T-helper 22 cell (primary cell): ENCODE measurements at places on chromosomes 6 and 20.

GRCh38 chr20:49851231-49851705, 38.6 kb downstream of the SLC9A8 start:
- DNase-seq: no peak

DNA sequence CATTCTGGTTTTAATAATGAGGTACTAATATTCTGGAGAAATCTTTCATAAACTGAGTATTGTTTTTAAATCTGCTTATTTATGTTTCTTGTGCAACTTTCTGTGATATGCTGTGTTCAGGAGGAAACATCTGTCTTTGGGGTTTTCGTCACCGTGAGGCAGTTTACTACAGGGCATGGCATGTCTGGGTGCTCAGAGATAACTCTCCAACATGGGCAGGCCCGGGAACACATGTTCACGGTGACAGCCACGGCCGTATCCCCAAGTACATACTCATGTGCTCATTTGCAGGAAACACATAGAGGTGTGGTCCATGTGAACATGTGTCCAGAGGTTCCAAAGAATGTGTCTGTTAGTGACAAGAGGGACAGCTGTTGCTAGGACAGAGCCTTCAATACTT, 62.1 kb upstream of the CNKSR3 start:
- no peak for DNase-seq

DNA sequence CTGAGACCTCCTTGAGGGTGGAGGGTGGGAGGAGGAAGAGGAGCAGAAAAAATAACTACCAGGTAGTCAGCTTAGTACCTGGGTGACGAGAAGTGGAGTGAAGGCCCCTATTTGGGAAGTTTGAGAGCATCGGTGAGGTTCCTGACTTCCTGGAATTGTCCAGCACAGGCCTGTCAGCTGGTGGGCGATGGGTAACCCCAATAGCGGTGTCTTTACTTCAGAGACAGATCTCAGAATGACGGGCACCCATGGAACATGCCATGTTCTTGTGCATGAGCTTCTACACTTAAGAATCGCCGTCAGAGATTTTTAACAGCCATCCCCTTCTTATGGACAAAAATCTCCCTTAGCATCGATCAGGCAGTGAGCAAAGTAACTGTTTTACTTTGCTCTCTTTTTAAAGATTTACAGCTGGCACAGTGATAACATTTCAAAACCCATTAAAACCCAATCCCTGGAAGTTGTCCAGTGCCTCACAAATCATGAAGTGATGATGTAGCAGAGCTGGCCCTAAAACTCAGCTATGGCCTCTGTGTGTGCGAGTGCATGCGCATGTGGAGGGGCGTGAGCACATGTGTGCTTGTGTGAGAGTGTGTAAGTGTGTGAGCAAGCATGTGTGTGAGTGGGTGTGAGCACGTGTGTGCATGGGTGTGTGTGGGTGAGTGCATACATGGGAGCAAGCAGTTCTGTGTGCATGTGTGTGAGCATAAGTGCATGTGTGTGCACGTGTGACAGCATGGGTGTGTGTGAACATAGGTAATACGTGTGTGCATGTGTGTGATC, 85.2 kb downstream of the DLL1 start:
- DNase-seq: no peak

- DNase-seq: no peak
Observed at GRCh38 chr6:112016320-112016719, 37.6 kb upstream of the CCN6 start.

GRCh38 chr6:36593569-36594028, 563 bp upstream of the SRSF3 start:
- peak; percentile 27 for DNase-seq

DNA sequence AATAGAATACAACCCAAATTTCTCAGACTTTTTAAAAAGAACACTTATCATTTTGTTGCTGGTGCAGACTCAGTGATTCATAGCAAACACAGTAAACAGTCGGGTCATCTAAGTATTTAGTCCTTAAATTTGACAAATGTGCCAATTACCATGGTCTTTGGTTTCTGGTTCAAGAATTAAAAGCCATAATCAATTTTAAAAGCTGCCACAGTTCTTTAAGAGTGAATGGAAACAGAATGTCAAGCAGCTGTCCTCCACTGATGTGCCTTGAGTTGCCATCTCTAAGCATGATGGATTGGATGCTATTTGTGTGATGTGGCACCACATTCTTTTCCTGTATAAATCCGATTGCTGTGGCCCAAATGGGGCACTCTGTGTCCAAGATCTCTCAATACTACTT, 67.2 kb upstream of the MLIP start:
- no peak for DNase-seq

DNA sequence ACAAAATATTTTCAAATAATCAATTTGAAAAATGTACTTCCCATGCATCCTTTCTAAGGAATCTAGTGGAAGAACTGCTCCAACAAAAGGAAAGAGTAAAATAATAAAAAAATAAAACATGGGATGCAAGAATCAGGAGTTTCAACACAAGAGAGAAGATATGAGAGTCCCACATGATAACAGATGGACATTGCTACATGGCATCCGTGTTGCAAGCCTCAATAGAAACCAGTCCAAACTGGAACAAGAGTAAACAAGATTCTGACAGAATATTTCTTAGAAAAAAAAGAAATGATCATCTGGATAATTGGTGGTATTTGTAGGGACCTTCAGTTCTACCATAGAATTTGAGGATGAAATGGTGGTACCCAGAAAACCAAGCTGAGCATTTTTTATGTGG, 186.8 kb downstream of the FRK start:
- DNase-seq: no peak

GRCh38 chr6:157186785-157187181, 136.5 kb downstream of the TMEM242 start:
- DNase-seq: no peak

DNA sequence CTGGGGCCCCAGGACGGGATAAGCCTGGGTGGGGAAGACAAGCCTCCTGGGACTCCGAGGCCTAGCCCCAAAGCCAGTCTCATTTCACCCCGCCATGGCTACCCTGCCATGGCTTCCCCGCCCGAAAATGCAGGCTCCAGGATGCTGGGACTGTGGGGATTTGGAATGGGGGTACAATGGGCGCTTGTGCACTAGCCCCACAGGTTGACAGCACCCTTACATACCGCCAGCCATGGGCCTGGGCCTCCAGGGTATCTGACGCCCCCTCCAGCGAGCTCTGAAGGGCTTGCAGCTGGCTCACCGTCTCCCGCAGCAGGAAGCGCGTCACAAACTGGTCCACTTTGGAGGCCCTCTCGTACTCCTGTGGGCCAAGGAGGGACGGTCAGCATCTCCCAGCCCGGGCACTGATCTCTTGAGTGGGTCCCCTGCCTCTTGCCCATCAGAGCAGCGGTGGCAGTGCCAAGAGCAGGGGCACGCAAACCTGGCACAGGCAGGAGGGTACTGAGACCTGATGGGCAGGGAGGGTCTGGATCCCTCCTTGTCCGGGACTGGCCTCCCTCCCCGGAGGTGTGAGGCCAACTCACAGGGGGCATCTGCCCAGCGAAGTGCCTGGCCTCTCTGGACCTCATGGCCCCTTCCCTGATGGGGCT, 2.0 kb upstream of the C20orf144 start:
- no peak for DNase-seq

DNA sequence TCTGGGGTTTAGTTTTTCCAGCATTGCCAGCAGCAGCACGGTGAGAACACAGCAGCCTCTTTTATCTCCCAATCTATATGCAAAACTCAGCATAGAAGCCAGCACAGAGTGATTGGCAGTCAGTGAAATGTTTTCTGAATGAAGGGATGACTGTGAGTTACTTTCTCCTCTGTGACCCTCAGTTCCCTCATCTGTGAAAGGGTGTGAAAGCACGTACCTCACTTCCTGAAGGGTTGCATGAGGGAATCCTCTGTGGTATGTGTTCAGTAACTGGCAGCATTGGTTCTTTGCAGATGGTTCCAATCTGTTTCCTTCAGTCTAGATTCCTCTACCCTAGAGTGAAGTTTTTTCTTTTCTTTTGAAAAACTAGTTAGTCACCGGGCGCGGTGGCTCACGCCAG, 40.0 kb downstream of the EFCAB8 start:
- DNase-seq: no peak

- no peak for DNase-seq
Observed at GRCh38 chr6:107156617-107157016, 41.3 kb upstream of the BEND3 start.

- DNase-seq: no peak
Observed at GRCh38 chr6:33750244-33750991, 3.7 kb upstream of the IP6K3 start.

DNA sequence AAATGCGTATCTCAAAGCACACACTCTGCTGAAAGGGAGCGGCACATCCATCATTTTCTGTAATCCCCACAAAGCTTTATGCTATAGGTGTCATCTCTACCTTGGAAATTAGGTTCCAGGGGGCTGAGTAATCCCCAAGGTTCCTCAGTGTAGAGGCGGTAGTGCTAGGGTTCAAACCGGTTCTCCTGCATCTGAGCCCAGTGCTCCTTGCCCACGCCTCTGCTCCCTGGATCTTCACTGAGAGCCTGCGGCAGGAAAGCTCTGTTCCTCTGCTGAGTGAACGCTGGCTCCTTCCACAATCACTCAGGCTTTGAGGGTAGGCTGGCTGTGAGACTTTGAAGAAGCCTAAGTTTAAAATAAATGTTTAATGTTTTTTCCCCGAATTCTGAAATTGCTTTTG, 24.9 kb downstream of the SLC22A23 start:
- no peak for DNase-seq

DNA sequence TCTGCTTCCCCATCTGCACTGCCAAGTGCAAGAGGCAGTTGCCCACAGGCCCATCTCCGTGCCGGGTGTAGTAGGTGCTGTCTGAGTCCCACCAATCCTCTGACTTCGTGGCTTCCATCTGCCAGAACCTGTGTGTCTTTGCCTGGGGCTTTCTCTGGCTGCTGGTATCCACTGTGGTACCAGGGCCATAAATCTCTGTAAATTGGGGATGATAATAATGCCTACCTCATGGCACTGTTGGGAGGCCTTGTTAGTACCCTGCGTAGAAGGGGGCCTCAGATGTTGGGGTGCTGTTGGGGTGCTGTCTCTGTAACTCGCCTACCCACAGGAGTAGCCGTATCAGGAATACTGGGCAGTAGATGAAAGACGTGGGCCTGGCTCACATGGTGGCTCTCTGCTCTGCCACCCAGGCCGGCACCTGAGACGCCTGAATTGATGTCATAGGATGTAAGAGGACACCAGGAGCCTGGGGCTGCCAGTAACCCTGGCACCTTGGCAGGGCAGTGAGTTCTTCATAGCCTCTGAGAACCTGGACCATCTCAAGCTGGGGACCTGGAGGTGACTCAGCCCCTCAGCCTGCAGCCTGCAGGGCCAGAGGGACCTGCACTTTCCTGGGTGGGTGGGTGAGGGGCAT, 94.1 kb upstream of the RNF24 start:
- no peak for DNase-seq
